ENCODE measurements at places on chromosomes 7 and 10.

GRCh38 chr7:33716581-33717477, 188.5 kb upstream of the BMPER start:
- no peak for DNase-seq
- H3K4me1 ChIP-seq = no peaks in the 10 kb centered on the region
- H3K27ac ChIP-seq = no peak overlapping the region
- H3K36me3 ChIP-seq = peaks cover 24% of the 10 kb centered on the region
- no peaks in the 10 kb centered on the region for H3K27me3 ChIP-seq

DNA sequence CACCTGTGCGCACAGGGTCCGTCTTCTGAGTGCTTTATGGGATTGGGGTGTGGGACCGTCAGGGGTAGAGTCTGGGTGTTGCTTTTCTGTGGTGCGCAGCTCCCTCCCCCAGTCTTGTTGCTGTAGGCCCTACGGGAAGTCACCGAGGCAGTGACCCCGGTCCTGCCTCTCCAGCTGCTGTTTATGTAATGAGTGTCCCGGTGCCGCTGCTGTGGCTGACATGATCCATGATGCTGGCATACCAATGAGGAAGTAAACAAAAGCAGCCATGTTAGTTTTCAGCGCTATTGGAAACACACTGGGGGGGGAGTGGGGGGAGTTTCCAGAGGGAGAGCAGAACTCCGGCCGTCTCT, 1.1 kb downstream of the TRIM8 start:
- H3K4me3 ChIP-seq = peak overlapping the region; percentile 99
- peak overlapping the region; percentile 96 for H3K27ac ChIP-seq
- peaks cover 51% of the 10 kb centered on the region for H3K4me1 ChIP-seq
- DNase-seq = peak; percentile 34

DNA sequence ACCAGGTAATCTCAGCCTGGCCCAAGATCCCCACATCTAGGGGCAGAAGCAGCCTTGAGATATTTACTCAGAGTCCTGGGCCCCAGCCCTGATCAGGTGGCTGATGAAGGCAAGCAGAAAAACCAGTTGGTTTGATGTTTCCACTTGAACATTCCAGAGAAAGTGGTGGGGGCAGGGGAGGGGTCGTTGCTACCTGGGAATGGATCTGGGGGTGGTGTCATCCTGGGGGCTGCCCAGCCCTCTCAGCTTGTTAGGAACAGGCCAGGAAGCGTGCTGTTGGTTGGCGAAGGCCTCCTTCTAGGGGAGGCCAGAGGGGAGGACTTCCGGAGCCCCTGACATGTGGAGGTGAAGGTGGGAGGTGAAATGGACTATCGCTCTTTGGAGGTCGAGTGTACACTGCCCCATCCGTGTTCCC, 3.7 kb upstream of the ABHD11 start:
- peaks cover 12% of the 10 kb centered on the region for H3K4me1 ChIP-seq
- no peak for DNase-seq
- H3K27ac ChIP-seq = no peak overlapping the region
- H3K36me3 ChIP-seq = no peaks in the 10 kb centered on the region
- no peak overlapping the region for H3K4me3 ChIP-seq
- H3K27me3 ChIP-seq = no peaks in the 10 kb centered on the region

DNA sequence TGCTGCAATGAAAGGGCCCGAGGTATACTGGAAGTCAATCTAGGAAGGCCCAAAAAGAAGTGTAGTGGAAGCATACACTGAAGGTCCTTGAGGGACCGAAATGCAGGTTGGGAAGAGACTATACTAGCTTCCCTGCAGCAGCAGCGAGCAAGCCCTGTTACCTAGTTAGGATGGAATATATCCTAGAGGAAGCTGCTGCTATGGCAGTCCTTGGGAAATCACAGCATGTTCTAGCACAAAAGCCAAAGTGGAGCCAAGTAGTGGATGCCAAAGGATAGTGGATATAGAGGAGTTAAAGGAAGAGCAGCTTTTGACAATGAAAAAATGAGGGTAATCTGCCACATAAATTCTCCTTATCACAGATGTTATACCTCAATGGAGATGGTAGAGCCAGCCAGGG, 123.8 kb upstream of the STARD3NL start:
- H3K27me3 ChIP-seq = peaks cover 6% of the 10 kb centered on the region
- H3K4me1 ChIP-seq = no peaks in the 10 kb centered on the region
- peaks cover 2% of the 10 kb centered on the region for H3K36me3 ChIP-seq
- DNase-seq = no peak

DNA sequence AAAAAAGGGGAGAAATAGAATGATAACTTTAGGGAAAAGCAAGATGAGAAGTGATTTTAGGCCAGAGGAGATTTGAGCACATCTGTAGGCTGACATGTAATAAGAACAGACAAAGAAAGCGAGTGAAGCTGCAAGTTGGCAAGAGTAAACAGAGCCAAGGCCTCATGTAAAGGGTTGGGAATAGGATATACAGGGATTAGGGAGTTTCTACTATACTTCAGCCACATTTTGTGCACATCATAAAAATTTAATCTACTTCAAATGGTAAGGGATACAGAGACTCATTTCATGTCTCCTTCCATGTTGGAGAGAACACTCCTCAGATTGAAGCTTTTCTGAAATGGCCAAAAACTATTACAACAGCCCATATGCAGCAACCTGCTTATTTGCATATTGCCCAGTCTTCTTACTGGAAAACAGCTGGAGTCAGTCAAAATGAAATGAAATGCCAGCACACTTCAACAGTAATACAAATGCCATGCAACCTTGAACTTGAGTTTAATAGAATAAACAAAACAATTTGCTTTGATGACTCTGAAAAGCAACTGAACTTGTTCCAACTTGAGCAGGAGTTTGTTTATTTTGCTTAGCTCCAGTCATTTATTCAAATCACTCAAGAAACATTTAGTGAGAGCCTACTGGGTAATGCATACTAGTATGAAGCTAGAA, 49.9 kb downstream of the NRCAM start:
- H3K4me1 ChIP-seq = peaks cover 14% of the 10 kb centered on the region
- no peak for DNase-seq
- H3K27ac ChIP-seq = no peak overlapping the region
- H3K27me3 ChIP-seq = no peaks in the 10 kb centered on the region

Measured in naive thymus-derived CD8-positive, alpha-beta T cell (primary cell).